SW 1271 (cell line): ENCODE measurements at places on chromosomes 2 and 18.

GRCh38 chr2:161207941-161208340 is 47.7 kb downstream of the TANK start:
- no peak for DNase-seq

- peak; percentile 54 for DNase-seq
Observed at GRCh38 chr2:10120877-10121574, 1.5 kb upstream of the RRM2 start.

- DNase-seq, result no peak
Observed at GRCh38 chr2:123200035-123200434, 825.1 kb upstream of the CNTNAP5 start.

- no peak for DNase-seq
Observed at GRCh38 chr18:9039441-9040071, 62.9 kb upstream of the NDUFV2 start.

DNA sequence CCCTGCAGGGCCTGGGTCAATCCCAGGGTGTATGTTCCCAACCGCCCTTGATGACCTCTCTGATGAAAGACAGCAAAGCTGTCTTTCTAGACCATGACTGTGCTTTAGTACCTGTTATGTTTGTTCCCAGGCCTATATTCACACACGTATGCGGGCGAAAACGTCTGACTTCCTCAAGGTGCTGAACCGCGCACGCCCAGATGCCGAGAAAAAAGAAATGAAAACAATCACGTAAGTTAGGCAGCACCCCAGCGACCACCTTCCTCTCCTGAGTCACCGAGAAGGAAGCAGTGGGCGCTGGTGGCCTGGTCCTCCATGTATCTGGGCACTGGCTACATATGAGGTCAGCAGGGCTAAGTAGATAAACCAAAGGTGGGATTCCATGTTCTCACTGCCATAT is 11.1 kb upstream of the GPBAR1 start:
- DNase-seq, result no peak

DNA sequence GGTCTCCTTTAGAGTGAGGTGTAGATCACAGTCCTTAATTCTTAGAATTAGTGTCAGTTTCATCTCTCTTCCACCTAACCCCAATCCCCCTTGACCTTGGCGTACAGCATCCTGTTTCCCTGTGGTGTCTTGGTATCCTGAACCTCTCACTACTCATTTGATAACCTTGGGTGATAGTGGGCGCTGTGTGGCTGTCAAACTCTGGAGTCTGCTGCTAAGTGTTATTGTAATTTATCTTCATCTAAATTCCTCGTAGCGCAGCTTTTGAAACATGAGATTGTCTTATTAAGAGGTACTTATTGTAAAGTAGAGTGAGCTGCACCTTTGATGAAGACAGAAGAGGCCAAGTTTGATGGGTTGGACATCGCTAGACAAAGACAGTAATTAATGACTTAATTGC is 222.6 kb upstream of the SPRED2 start:
- no peak for DNase-seq

DNA sequence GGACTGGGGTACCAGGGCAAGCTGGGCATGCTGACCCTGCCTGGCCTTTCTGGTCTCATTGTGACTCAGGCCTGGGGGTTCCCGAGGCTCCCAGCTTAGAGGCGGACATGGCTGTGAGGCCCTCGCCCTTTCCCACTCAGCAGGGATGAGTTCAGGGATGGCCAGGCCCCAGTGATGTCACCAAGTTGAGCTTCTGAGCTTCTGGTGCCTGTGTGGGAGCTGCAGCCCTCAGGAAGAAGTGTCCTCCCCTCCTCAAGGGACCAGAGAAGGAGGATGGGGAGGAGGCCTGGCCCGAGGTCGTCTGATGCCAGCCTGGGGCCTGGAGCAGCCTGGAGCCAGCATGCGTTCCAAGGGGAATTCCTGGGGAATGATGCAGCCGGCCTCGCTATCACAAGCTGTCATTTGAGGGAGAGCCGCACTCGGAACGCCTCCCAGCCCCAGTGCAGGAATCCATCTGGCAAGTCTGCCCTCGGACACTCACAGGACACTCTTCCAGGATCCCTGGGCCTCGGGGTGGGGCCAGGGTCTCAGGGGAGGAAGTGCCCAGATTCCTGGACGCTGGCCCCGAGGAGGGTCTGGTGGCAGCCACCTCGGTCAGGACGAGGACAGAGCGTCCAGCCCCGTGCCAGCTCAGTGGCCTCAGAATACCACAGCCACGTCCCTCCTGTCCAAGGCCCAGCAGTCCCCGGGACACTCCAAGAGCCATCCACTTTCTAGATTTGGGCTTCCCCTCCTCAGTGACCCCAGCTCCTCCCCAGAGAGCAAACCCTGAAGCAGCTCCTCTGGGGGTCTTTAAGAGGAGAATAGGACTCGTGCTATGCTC is 61.2 kb upstream of the GPC1 start:
- peak; percentile 71 for DNase-seq

- DNase-seq, result peak; percentile 80
Observed at GRCh38 chr2:173448938-173449471, 94.3 kb downstream of the CDCA7 start.

DNA sequence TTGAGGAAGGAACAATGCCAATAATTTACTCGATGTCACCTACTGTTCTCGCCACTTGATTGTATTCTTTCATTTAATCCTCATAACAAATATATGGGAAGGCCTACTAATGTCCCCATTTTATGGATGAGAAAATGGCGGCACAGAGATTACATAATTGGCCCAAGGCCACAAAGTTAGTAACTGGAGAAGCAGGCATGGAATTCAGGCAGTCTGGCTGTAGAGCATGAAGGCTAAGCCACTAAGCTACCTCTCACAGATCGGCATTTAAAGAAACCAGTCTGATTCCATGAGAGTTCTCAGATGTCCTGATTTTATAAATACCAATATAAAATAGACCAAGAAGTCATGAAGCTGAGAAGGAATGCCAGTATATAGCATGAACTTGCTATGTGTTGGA is 121.8 kb upstream of the EPAS1 start:
- DNase-seq, result no peak

GRCh38 chr2:64581018-64581417 is 56.9 kb downstream of the AFTPH start:
- DNase-seq, result no peak

DNA sequence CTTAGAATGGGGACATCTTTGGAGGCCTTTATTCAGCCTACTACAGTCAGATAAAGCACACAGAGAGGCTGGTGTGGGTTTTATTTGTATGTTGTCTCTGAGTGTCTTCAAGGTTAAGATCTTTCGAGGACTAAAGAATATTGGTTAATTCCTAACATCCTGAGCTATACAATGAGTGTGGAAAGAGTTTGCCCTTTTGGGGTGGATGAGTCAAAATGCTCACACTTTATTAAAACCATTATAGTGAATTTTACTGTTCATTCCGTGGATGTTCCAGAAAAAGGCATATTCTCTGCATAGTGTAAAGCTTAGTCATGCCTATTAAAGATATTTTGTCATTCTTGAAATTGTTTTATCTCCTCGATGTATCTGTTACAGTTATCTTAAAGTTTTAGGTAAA is 29.1 kb upstream of the SLC38A11 start:
- no peak for DNase-seq

DNA sequence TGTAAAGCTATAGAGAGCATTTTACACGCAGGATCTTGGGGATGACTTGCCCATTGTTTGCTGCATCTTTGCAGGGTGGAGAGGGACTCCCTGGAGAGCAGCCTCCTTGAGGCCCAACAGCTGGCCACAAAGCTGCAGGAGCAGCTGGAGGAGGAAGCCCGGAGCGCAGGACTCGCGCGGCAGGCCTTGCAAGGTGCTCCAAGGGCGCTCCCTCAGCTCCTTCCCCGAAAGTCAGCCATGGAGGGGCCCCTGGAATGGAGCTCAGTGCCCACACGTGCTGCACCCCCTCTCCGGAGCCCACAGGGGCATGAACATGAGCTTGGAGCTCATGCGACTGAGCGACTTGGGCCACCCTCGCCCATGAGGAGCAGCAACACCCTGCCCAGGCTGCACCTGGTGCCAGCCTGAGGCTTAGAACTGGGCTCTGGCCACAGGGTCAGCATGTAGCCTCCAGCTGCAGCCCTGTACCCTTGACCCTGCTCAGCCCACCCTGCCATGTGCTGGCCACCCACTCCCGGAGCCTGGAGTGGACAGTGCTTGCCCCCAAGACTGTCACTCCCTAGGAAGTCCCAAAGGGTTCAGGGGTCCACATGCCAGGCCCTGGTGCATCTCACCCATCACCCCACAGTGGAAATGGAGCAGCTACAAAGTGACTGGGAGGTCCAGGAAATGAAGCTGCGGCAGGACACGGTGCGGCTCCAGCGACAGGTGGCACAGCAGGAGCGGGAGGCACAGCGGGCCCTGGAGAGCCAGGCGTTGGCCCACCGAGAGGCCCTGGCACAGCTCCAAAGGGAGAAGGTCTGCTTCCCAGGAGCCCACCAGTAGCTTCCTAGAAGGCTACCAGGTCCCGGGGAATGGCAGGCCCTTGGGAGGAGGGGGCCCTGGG is 43.0 kb downstream of the CROCC2 start:
- no peak for DNase-seq

- DNase-seq, result no peak
Observed at GRCh38 chr2:54122939-54123338, 7.5 kb downstream of the ACYP2 start.

GRCh38 chr2:174336501-174337336 is 2.0 kb downstream of the SP9 start:
- peak; percentile 89 for DNase-seq

DNA sequence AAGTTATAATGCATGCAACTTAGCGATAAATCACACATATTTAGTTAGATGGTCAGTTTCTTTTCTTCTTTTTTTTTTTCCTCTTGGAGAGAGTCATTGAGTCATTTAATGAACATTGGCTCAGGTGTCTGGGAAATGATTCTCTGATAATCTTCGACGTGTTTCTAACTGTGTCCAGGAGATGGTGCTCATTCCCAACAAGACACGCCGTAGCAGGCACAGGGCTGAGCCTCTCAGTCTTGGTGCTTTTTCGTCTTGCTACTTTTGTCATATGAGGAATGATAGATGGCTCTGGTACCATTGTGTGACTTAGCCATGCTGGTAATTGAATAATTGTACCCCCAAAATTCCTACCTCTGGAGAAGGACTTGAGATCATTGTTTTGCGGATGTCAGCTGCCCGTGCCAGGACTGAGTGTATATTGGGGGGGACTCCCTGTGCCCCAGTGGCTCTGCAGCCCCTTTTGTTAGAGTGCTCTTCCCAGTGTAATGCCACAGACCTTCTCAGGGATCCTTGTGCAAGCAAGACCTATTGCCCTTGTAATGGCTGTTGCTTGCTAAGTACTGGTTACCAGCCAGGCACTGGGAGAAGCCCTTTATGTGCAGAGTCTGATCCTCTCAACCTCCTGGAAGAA is 107.6 kb upstream of the CYRIA start:
- DNase-seq, result peak; percentile 49

DNA sequence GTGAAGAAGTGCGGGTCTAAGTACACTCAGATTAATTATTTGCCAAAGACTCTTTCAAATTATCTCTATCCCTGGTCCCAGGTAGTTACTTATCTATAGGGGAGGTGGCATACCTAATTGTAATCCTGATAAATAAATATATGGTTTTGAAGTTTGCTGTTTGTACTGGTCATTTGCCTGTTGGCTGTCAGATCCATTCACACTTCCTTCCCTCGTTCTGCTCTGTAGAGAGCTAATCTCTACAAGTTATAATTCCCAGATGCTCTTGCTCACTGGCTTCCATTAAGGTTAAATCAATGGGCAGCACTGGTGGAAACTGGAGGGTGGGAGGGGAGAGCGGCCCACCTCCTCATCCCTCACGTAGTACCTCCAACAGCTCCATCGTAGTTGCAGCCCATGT is 447.1 kb downstream of the TXNL1 start:
- no peak for DNase-seq

DNA sequence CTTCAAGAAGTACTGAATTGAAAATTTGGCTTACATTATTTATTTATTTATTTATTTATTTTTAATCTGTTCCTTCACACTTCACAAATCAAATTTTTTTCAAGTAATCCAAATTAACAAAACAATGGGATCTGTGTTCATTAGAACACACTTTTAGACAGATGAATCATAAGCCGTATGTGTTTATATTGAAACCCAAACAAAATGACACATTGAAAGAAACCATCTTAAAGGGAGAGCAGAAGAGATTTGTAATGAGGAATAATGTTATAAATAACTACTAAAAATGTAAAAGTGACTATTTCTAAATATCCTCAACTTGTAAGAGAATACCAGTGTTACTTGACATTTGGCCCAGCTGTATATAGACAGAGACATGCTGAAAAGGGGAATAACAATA is 991.0 kb upstream of the CHAC2 start:
- DNase-seq, result no peak

DNA sequence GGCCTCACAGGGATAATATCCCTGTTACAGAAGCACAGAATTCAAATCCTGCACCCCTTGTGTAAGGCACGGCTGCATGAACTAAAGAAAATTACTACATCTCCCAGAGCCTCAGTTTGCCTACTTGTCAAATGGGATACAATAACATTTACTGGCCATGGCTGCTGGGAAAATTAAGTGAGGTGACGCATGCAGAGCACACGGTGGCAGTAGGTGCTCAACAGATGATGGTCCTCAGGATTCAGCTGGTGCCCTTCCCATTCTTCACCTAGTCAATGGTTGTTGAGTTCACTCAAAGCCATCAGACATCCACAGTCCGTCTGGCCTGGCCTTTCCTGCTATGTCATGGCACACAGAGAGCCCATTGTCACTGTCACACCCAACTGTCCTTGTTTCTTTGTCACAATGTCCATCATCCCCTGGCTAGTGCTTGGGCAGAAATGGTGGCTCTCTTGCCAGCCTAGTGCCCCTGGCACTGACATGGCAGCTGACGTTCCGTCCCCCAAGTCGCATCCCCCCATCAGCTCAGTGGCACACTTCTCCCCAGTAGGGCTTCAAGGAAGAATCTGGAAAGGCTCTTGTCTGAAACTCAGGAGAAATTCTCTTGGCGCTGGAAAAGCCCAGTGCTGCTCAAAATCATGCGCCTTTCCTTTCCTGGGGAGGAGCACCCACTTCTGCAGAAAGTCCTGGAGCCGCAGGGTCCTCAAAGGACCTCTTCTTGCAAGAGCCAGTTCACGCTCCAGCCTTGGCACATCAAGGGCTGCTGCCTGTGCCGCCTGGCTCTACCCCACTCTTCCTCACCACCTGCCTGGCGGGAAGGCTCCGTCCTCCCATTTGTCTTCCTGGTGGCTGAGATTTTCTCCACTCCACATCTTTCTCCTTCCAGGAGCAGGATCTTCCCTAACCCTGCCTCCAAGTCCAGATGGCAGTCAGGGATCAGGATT is 55.9 kb upstream of the SLC66A3 start:
- DNase-seq, result no peak

GRCh38 chr18:5238371-5238976 is 41.4 kb upstream of the AKAIN1 start:
- no peak for DNase-seq

- DNase-seq, result no peak
Observed at GRCh38 chr2:62042944-62043343, 137.5 kb downstream of the COMMD1 start.

DNA sequence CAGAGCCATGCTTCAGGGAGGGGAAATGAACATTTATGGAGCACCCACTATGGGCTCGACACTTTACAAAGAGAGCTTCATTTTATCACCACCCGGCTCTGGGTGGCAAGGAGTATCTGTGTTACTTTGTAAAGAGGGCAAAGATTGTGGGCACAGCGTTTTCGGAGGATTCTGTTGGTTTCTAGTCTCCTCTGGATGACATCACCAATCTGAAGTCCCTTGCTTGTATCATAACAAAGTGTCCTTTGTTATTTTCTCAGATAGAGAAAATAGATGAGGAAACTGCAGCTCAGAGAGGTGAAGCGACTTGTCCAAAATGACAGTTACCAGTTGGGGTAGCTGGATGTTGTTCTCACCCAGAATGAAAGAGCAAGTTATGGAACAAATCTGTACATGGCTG is 162.8 kb downstream of the GLI2 start:
- DNase-seq, result no peak

- no peak for DNase-seq
Observed at GRCh38 chr2:118599141-118599540, 248.3 kb downstream of the EN1 start.

- DNase-seq, result no peak
Observed at GRCh38 chr2:19600506-19600905, 242.1 kb upstream of the OSR1 start.
